T-helper 1 cell (primary cell): ENCODE measurements at places on chromosomes 2 and 18.

GRCh38 chr18:23908827-23909226 is 105.7 kb upstream of the TTC39C start:
- no peak for DNase-seq

- no peak for DNase-seq
Observed at GRCh38 chr18:33585431-33585775, 7.4 kb downstream of the ASXL3 start.

DNA sequence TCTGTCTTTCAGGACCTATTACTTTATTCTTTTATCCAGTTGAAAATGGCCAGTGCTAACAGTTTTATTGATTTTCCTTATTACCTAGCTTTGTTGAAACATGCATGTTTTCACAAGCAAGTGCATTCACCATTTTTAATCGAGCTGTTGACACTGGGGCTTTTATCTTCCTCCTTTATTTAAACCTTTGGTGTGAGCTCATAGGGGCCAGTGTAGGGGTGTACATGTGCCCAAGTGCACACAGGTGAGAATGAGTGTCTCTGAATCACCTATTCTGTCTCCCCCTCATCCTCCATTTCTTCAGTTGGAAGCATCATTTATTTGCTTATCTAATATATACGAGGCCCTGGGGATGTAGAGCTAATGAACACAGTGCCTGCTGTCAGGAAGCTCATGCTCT is 199.1 kb downstream of the PRKCE start:
- no peak for DNase-seq

- no peak for DNase-seq
Observed at GRCh38 chr2:207686812-207687211, 24.6 kb upstream of the CCNYL1 start.

DNA sequence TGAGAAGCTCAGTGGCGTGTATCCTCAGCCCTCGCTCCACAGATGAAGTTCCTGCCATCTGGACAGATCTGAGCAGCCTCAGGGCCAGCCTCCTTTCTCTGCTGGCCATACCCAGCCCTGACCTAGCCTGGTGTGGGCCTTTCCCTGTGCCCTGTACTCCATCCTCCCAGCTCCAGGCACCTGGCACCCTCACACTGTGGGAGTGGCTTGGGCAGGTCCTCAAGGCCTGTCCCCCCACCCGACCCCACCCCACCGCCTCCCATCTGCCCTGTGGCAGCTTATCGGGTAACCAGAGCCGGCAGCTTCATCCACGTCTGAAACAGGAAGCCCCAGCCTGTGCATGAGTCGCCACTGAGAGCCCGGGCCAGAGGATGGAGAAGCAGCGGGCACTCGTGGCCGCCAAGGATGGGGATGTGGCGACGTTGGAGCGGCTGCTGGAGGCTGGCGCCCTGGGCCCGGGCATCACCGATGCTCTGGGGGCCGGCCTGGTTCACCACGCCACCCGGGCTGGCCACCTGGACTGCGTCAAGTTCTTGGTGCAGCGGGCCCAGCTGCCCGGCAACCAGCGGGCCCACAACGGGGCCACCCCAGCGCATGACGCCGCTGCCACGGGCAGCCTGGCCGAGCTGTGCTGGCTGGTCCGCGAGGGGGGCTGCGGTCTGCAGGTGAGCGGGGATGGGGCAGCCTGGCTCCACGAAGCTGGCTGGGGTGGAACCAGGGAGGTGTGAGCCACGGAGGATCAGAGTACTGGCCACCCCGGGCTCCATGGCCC is at the start of gene ESPNL:
Gene ESPNL, plus strand, starts transcription at position 292 of the 772 bp plus-strand sequence. Its CDS starts 80 bp downstream, at position 372.
- DNase-seq = no peak

- DNase-seq = no peak
Observed at GRCh38 chr2:147171941-147172340, 672.9 kb upstream of the ACVR2A start.

DNA sequence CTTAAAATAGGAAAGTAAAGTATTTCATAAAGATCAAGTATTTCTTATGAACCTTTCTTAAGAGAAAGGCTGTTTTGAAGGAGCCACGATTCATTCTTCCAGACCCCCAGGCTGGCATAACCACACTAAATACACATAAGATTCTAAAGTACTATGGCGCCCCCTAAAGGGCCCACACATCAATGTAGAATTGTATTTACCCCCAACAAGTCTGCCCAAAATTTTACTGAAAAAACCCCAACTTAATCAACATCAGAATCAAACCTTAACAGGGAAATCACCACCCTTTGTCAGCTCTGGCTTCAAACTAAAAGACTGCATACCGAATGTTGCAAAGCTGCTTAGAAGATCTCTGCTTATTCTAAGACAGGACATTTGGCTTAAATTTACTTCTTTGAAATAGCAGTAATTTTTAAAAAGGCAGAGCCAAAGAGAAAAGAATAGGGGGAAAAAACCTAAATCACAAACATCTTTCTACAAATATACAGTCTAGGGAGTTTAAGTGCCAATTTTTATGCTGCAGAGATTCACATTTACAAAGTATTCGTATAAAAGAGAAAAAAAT is 20.4 kb upstream of the BCL2 start:
- DNase-seq = peak; percentile 43

- no peak for DNase-seq
Observed at GRCh38 chr18:23331091-23331920, 121.8 kb upstream of the RIOK3 start.

DNA sequence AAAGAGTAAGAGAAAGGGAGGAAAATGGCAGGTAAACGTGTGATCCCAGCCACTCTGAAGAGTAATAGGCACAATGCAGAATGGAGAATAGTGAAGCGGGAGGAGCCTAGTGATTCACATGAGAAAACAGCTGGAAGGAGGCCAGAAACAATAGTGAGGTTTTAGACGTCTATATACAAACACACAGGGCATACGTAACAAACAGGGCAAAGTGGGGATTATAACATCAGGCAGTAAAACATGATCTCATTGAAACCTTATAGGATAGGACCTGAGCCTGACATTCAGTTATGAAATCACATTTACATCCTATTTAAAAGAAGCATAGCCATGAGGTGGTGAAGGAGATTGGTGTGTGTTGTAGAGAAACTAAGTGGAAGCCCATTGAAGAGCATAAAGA is 33.0 kb upstream of the GATA6 start:
- no peak for DNase-seq

DNA sequence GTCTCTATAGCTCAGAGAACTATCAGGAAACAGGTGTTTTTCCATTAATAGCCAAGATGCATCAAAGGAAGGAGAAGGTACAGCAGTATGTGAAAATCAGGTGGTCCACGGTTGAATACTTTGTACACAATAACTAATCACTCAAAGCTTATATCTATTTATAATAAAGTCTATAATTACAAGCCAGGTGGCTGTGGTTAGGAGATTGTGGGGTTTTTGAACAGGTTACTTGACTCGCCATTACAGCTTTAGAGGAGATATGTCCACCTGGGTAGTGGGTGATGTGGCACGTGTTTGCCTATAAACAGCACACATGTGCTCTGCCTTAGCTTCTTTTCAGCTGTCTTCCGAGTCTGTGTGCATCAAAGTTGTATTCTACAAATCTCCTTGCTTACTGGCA is 892.2 kb upstream of the ZEB2 start:
- DNase-seq = no peak

- DNase-seq = no peak
Observed at GRCh38 chr2:23359631-23360567, 25.1 kb upstream of the KLHL29 start.

DNA sequence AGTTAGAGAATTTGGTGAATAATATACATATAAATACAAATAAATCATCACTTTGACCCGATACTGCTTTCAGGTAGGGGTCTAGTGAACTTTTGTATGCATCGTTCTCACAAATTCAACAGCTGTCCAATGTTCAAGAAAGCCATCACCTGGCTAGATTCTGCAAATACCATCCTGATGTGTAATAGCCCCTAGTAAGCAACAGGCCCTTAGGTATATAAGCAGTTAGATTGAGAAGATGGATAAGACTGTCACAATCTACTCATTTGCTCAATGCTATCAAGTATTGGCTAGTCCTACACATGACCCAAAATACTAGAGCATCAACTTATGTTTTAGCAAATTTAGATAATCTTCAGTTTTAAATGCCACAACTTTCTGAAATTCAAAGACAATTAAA is 20.7 kb upstream of the DSG1 start:
- no peak for DNase-seq

DNA sequence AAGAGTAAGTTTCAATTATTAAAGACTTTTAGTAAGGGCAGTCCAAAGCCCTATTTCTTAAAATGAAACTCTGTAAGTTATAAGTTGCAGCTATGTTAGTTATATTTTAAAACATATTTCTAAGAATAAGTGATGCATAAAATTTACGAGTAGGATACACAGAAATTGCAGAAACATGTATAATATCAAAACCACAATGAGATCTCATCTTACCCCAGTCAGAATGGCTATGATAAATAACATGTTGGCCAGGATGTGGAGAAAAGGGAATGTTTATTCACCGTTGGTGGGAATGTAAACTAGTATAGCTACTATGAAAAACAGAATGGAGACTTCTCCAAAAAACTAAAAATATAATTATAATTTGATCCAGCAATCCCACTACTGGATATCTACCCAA is 201.2 kb downstream of the CBLN2 start:
- no peak for DNase-seq

DNA sequence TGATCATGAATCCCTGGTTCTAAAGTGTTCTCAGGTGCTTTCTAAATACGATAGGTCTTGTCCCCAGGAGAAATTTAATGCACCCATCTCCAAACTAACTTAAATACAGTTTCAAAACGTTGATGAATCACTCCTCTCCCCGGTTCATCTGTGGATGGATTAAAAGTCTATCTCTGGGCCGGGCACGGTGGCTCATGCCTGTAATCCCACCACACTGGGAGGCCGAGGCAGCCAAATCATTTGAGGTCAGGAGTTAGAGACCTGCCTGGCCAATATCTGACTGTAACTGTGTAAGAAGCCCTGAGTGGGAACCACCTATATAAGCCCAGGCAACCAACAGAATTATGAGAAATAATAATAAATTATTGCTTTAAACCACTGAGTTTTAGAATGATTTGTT is 78.7 kb downstream of the LONRF2 start:
- no peak for DNase-seq

- DNase-seq = no peak
Observed at GRCh38 chr2:70574109-70574508, 20.5 kb upstream of the TGFA start.

- no peak for DNase-seq
Observed at GRCh38 chr2:202780514-202781021, 91.0 kb downstream of the ICA1L start.

DNA sequence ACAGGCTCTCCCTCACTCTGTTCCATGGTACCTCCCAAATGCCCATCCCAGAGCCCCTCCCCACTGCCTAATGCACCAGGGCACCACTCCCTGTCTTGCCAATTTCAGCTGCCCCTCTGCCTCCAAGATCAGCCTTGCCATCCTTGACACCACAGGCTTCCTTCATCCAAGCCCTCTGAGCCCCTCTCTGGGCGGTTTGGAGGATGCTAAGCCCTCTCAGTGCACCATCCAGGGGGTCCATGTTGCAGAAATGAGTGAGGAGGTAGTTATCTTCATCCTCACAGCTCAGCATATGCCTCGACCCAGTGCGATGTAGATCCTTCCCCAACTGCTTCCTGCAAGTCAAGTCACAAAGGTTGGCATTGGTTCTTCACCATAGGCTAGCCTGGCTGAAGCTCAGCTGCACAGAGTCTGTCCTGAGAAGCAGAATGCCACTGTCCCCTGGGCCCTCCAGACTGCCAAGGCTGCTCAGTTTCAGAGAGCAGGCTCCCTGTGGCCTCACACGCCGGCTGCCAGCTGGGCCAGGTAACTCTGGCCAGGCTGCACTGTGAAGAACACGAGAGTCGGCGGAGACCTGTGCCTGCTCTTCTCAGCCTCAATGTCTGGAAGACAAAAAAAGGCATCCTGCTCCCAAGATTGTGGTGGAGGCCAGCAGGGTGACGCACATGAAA is 9.9 kb upstream of the MAP3K2 start:
- DNase-seq = no peak

GRCh38 chr2:7071916-7072556 is 154.8 kb downstream of the RNF144A start:
- no peak for DNase-seq

DNA sequence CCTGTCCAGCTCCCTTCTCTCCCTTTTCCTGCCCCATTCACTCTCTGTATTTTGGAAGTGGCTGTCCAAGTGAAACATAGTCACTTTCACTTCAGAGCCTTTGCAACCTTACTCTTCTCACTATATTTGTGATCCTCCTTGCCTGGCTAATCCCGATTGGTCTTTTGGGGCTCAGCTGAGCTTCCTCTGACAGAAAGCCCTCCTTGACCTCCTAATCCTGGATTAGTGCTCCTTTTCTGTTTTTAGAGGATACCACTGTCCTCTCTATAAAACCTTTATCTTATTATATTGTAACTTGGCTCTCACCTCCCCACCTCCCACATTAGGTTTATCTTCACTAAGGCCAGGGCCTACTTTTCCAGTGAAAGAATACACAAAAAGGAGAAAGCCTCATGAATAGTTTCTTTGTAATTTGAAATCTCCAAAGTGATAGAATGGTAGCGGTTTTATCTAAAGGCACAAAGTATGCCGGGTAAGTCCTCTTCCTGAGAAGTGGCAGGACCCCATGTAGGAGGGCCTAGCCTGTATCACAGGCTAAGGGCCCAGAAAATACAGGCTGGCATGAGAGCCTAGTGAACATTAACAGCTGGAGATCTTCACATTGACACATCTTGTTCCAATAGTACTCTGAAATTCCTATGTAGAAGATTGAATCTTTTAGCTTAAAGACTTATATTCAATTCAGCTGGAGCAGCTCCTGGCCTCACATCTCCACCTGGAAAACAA is 83.1 kb upstream of the GAREM1 start:
- no peak for DNase-seq

DNA sequence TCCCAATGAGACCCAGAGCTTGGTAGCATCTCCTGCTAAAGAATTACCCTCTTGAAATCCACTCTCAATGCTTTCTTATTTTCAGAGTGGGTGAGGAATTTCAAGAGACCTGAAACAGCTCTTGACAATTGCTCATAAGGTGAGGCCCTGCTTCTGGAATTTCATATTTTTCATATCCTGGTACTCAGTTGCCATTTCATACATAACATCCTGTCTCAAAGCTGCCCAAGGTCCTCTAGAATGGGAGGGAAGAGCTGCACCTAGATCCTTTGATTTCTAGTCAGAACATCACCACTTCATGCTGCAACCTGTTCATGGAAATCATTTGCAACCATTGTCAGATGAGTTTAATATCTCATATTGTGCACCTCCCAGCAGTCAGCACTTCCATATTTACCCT is 404.8 kb upstream of the GALNT5 start:
- no peak for DNase-seq

DNA sequence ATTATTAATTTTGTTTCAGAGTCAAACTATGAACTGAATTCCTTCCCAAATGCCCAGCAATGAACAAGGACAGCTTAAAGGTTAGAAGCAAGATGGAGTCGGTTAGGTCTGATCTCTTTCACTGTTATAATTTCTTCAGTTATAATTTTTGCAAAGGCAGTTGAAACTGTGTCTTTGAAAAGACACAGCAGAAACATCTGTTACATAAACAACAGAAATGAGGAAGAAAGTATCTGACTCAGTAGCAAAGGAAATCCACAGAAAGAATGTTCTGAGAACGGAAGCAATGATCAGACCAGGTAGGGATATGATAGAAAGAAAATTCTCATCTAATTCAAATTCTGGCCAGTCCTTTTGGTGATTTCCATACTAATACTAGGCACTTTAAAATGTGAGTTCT is 5.2 kb upstream of the RMC1 start:
- DNase-seq = no peak

- no peak for DNase-seq
Observed at GRCh38 chr2:189379287-189379630, 62.0 kb upstream of the WDR75 start.
